ENCODE measurements at places on chromosomes 5 and 9.

DNA sequence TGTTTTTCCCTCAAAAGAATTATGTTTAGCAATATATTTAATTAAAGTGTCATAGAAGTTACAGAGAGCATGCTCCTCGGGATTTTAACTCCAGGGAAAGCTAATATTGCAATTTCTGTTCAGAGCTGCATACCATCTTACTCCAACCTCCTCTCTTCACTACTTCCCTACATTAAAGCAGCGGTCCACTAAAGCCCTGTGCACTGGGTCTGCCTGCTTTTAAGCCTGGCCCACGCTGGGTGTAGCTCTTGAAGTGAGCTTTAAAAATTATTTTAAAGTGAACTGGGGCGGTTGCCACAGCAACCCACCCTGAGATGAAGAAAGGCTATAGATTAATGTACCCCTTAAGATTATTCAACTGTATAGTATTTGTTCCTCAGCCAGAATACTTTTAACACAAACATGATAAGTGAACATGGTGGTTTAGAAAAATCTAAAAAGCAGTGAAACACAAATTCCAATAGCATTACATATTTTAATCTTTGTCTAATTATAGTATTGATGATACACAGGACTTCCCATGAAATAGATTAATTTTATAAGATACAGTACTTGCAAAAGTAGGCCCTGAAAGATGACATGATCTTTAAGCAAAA, 3.9 kb upstream of the MEF2C start:
- DNase-seq: no peak

DNA sequence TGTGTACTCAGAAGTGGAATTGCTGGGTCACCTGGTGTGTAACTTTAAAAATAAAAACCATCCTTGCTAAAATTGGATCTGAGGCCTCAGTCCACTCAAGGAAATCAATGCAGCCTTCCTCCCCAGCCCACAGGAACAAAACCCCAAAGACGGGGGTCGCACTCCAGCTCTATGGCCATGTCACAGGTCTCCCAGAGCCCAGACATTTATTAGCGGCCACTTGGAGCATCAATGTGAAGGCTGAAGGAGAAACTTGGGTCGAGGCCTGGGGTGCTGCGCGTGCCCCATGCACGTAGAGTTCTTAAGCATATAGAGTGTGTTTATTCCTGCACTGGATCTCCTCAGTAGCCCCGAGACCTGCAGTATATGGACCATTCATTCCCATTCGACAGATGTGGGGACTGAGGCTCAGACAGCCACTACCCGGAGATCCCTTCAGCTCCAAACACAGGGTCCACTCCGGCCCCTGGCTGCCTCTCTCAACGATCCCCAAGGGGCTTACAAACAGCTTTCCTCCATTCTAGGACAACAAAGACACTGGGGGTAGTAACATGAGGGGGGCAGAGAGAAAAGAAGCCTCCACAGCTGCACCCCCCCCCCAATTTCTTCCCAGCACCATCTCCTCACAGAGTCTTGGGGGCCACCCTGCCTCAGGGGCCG, 14.3 kb upstream of the OLFM1 start:
- DNase-seq: no peak

DNA sequence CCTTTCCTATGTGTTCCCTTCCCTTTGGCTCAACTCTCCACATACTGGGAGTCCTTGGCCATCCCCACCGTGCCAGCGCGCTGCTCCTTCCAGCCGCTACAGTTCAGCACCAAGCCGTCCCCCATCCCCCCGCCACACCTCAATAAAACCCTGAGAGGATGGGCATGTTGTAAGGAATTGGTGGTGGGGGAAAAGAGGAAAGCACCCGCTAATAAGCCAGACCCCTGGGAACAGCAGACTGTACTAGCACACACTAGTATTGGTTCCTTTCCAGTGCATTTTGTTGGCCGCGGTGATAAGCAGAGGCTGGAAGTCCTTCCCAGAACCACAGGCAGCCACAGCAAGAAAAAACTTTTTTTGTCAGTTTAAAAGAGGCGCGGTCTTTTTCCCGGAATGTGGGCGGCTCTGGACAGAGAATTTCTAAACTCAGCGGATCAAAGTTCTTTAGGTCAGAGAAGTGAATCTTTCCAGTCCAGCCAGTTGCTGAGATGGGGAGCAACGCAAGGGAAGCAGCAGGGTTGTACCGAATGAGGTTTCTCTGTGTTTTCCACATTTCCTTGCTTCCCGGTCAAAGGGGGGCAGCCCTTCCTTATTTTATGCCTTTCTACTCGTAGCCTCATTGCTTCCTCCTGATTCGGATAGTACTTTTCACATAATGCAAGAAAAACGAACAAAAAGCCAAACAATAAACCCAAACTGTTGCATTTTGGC, 2.1 kb downstream of the CHSY3 start:
- no peak for DNase-seq

- DNase-seq: peak; percentile 5
Measured at GRCh38 chr5:15286650-15287049, 213.3 kb upstream of the FBXL7 start.

DNA sequence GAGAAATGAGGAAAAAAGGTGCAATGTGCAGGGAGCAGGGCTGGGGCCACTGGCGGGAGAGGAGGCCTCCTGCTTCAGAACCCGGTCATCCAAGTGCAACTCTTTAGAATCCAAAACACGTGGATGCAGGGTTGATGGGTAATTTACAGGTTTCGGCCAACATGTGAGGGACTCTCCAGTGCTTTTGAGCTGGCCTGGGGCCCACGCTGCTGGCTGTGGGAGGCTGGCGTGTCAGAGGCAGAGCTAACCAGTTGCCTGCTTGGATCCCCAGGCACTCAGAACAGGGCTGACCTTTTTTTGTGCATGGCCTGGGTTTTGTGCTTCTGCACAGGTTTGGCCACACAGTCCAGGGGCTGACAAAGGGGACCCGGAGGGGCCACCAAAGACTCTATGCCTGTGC, 61.6 kb downstream of the GADD45G start:
- no peak for DNase-seq

DNA sequence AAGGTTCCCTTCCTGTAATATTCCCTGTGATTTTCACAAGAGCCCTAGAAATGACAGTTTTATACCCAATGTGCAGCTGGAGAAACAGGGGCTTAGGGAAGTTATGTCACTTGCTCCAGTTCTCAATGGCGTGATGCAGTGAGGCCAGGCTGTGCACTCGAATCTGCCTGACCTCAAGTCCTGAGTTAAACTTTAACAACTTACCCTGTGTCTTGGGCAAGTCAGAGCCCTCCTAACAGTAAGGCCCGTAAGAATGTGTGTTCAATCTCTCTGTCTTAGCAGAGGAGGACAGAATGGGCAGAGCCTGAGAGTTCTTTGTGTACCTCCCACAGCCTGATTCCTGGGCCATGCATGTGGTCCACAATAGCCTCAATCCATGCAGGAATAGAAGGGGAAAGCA, 181.1 kb downstream of the TRIM32 start:
- DNase-seq: no peak

DNA sequence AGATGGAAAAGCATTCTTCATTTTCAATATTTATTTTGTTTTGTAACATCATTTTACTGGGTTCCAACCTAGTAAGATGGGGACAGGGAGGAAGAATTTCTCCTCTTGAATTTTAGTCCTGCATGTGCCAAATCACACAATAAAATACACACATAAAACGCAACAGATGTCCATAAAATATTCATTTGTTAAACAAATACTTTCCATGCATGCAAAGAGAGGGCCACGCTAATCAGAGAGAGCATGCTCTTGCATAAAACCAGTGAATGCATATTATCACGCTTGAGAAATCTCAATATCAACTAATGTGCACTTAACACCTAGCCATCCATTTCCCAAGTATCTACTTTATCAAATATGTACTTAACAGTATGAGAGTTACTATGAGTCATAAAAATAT, 212.6 kb upstream of the TARS1 start:
- DNase-seq: no peak

- no peak for DNase-seq
Measured at GRCh38 chr5:151733358-151734063, 24.9 kb downstream of the ATOX1 start.

- DNase-seq: no peak
Measured at GRCh38 chr5:22710660-22711059, 142.5 kb downstream of the CDH12 start.

GRCh38 chr5:159864885-159865691, 51.2 kb upstream of the ADRA1B start:
- no peak for DNase-seq

- DNase-seq: no peak
Measured at GRCh38 chr5:54756796-54757402, 228.5 kb downstream of the ESM1 start.

DNA sequence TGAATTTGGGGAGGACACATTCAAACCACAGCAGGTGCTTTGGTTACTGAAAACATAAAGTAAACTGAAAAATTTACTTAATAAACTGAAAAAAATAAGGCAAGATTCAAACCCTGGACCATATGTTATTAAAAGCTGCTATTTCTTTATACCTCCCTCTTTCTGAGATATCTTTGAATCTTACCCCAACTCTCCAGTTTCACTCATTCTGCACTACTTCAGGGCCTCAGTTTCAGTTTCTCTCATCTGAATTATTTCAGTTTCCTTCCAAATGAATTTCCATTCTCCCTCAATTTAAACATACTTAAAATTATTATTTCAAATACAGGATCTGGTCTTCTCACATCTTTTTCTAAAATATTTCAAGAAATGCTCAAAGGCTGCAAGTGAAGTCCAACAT, 4.9 kb upstream of the OXCT1 start:
- no peak for DNase-seq

- no peak for DNase-seq
Measured at GRCh38 chr5:170635706-170636105, 131.9 kb downstream of the KCNIP1 start.

- DNase-seq: no peak
Measured at GRCh38 chr5:167969998-167970397, 321.4 kb upstream of the WWC1 start.

- no peak for DNase-seq
Measured at GRCh38 chr9:33011831-33012230, 10.4 kb upstream of the APTX start.

DNA sequence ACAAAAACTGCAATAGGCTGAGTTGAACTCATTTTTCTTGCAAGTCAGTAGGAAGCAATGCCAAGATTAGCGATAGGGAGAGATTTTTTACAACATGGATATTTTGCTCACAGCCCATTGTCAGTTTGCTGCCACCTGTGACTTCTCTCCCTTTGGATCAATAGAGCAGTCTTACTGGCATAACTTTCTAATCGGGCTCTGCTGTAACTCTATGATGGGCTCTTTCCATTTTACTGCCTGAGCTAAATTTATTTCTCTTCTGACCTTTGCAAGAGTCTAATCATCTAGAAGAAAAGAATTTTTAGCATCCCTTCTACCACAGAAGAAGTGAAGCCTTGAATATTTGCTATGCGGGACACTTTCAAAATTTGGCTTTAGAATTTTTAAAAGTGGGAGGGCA, 53.6 kb upstream of the SGCD start:
- DNase-seq: no peak

All from HS-27A (cell line).